ENCODE measurements at places on chromosomes 13 and 19. TPM values are rescaled to one million over a fixed set of nuclear protein-coding genes. Genes with fewer than 3 reads are reported as not detected.

The C19orf85 gene
- total RNA-seq: not detected

The FXYD7 gene
- not detected for total RNA-seq

The PSG3 gene
- total RNA-seq: not detected

The CCL25 gene
- not detected for total RNA-seq
